ENCODE measurements at places on chromosomes 2 and 18.

GRCh38 chr2:63742580-63742976, 99.1 kb upstream of the UGP2 start:
- no peak for DNase-seq

DNA sequence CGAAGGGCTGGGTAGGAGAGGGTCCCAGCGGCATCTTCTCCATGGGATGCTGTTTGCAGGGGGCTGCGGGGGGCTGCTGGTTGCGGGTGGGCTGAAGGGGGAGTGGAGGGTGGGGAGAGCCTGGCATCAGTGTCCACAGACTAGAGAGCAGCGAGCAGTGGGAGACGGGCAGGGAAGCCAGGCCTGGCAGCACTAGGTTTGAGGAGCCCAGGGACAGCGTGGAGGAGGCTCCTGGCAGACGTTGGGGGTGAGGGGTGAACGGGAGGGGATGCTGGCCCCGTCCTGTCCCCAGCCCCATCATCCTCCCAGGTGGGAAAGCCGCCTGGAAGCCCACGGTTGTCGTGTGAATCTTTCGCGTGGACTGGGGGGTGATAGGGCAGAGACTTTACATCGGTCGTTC, 48.2 kb upstream of the TFCP2L1 start:
- no peak for DNase-seq

DNA sequence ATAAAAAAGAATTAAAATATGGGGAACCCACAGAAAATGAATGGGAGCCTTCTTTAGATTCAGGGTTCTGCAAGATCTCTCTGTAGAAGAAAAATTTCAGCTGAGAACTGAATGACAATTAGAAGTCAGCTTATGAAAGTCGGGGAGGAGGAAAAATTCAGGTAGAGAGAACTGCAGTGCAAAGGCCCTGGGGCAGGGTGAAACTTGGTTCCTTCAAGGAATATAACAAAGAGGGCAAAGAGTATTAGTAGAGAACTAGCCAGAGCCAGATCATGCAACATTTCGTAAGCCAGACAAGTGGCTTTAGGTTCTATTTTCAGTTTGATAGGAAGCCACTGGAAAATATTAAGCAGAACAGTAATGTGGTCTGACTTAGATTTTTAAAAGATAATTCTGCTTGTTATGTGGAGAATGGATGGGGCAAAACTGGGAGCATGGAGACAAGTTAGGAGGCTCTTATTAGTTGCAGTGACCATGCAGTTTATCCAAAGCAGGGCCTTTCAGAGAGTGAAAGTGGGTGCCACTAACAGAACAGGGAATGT, 27.9 kb downstream of the RAB27B start:
- no peak for DNase-seq

- DNase-seq: no peak
Observed at GRCh38 chr2:120498576-120499394, 152.8 kb downstream of the INHBB start.

- DNase-seq: no peak
Observed at GRCh38 chr2:215769246-215769645, 244.1 kb downstream of the MREG start.
